ENCODE measurements at places on chromosomes 4 and X. TPM values are rescaled to one million over a fixed set of nuclear protein-coding genes. Genes with fewer than 3 reads are reported as not detected.

FAM47A gene
- total RNA-seq = not detected

SATL1 gene
- not detected for total RNA-seq

SSX4 gene
- not detected for total RNA-seq

CPXCR1 gene
- total RNA-seq = not detected

RNF4 gene
- total RNA-seq = 63.8 TPM

DNA sequence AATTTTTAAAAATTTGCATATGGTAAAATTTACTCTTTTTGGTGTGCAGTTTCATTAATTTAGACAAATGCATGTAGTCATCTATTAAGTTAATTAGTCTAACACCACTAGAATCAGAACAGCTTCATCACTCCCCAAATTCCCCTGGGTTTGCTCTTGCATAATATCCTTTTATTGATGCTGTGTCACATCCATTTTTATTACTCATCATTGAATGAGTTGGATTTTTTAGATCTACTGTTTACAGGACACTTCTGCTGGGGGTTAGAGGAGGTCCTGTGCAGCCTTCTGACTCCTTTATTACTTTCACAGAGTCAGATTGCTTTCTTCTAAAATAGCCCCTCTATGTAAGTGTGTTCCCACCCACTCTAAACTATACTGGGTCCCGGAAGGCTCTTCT lies 65.9 kb downstream of the MTHFD2L start:
- peak; percentile 59 for DNase-seq

DNA sequence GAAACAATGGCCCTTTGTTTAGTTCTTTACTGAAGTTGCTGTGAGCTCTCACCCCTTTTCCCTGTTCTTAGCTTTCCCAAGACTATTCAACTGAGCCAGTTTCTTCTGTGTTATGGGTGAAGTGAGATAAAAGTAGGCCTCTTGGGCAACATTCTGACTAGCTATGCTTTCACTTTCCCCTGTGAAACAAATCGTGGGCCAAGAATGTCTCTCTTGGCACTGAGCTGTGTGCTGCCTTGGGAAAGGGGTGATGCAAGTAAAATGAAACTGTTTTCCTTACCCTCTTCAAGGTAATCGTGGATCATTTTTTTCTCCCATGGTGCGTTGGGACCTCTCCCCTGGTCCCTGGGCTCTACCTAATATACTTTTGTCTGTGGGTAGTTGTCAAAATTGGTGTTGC lies 653.9 kb upstream of the MAGEB2 start:
- DNase-seq = peak; percentile 2

- DNase-seq = no peak
Measured at GRCh38 chr4:95212692-95213091, 336.1 kb downstream of the UNC5C start.

GRCh38 chr4:83569987-83570386 lies 34.1 kb downstream of the GPAT3 start:
- no peak for DNase-seq

DNA sequence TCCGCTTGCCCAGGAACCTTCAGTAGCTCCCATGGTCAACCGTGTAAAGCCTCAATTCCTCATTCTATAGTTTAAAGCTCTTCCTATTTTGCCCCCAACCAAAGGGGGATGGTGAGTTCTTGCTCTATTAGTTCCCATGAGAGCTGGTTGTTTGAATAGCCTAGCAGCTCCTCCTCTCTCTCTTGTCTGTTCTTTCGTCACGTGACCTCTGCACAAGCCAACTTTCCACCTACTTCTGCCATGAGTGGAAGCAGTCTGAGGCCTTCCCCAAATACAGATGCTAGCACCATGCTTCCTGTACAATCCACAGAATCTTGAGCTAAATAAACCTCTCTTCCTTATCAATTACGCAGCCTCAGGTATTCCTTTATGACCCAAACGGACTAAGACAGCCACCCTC lies 42.8 kb downstream of the ANXA5 start:
- DNase-seq = no peak

Data from IMR-90 (cell line).